ENCODE measurements at places on chromosomes 5 and 9. TPM values are rescaled to one million over a fixed set of nuclear protein-coding genes. Genes with fewer than 3 reads are reported as not detected.
A peak's percentile ranks its signal among the peaks of the same experiment; 100 is the strongest.

CHSY3 gene
- 0.59 TPM for total RNA-seq

DNA sequence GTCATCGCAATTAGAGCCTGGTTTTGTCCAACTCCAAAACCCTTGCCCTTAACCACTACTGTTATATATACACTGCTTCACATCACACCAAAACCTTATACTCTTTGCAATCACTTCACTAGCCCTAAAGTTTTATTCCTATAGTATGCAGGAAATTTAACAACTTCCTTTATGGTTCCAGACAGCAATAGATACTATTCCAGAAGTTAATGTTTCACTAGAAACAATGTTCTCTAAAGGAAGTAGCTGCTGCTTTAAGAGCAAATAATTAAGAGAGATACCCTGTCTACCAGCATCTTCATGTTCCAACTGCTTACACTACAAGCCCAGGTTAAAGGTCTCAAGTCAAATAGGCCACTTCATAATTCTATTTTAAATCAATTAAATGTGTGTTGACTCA is 22.0 kb downstream of the FREM1 start:
- ATAC-seq: no peak

- ATAC-seq: no peak
These were observed 90.3 kb downstream of the DIRAS2 start for GRCh38 chr9:90552317-90552716.

DNA sequence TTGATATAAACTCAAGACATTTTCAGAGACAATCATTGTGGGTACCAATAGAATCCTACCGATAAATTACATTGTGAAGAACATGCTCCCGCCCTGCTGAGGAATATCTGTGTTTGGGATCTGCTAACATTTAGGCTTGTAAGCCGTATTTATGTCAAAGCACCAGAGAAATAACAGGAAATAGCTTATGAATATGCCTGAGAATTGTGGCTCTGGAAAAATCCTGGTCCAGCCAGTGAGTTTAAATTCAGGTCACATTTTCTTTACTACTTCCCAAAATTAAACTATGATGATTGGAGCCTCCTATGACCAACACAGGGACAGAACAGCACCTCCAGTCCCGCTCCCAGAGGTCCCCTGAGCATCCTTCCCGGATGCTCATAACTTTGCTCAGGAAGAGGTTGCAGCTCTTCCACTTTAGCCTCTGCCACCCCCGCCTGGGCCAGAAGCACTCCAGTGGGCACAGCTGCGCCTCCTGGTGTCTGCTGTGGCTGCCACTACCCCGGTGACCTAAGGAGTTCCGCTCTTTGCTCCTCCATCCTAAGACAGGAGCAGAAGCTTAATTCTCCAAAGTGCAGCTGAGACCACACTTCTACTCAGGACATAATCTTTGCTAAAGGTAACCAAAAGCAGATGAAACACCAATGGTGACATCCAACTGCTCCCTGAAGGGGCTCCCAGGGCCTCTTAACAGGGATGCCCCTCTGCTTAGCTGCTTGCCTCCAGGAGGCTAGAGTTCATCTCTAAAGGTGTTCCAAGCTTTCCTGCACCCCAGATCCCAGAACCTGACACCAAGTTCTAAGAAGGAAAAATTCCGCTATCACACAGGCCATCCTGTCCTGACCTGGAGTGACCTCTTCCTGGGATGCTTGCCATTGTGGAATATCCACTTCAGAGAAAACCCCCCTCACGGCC is 58.8 kb downstream of the SLC1A1 start:
- no peak for ATAC-seq

DNA sequence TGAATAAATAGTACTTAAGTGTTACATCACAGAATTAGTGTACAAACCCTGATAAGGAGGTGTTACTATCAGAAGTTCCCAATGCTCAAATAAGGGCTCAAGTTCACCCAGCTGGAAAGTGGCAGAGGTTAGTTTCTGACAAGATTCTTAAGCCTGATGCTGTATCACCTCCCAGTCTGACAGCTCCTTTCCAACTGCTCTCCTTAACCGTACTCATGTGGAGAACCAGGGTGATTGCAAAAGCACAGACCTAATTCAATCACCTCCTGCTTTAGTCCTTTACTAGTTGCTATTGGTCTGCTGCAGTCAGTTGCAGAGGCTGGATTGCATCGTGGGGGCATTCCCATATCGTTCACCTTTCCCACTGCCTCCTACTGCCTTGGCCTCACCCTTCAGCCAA is 100.4 kb upstream of the ZNF618 start:
- no peak for ATAC-seq

DNA sequence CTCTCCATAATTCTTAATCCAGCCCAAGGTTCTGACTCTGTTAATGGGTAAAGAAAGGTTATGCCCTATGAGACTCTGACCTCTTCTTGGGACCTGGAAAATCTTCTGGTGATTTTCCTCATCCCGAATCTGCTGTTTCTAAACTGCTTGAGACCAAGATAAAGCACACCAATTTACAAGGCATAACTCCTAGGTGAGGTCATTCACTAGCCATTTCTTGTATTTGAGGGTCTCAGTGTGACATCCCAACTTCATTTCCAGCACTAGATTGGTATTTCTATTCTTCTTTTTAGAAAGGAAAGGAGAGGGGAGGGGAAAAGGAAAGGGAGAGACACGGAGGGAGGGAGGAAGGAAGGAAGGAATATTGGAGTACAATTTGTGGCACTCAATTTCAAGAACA is 51.6 kb downstream of the SLC1A1 start:
- no peak for ATAC-seq

- ATAC-seq: no peak
These were observed 450.9 kb downstream of the CCDC171 start for GRCh38 chr9:16003785-16004184.

DNA sequence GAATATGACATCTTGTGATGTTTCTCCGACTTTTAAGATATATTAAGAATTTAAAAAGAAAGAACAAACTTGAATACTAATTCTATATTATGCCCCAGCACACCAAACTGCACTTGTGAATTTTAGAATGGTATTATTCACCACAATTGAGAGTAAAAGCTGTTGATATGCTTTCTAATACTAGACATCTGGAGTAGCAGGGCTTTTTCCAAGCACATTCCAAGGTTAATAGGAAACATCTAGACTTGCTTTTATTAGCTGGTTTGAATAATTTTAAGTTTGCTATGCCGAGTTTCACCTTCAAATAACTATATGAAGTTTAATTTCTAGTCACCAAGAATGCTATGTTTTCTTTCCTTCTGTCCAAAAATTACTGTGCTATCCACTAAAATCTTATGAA is 13.5 kb downstream of the NREP start:
- no peak for ATAC-seq

DNA sequence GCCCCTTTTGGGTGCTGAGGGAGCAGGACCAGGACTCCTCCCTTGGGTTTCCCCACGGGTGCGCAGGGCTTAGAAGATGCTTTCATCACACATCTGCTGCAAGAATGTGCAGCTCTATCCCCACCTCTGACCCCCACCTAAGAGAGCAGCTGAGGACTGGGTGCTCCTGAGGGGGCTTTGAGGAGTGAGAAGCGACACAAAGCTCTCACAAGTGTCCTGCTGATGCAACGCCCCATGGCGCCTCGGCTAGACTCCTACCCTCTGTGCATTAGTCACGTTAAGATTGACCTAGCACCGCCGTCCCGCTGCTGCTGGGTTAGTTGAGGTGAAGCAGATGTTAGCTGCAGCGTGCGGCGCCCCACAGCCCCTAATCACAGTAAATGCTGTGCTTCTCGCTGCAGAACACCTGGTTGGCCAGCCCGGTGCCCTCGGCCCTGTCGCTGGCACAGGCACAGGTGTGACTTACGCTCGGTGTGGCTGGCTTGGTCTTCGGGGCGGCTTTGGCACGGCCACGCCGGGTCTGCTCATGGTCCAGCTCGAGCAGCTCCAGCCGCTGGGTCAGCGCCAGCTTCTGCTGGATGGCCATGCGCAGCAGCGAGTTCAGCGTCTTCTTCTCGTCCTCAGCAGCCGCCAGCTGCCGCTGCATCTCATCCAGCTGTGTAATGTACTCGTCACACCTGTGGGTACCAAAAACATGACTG is 45.0 kb upstream of the IPPK start:
- ATAC-seq: no peak

GRCh38 chr5:104186100-104186499 is 623.5 kb upstream of the NUDT12 start:
- peak; percentile 91 for ATAC-seq

- ATAC-seq: no peak
These were observed 187.5 kb upstream of the RORB start for GRCh38 chr9:74309654-74310053.

GRCh38 chr9:86764221-86764624 is 183.1 kb downstream of the GAS1 start:
- ATAC-seq: no peak

DNA sequence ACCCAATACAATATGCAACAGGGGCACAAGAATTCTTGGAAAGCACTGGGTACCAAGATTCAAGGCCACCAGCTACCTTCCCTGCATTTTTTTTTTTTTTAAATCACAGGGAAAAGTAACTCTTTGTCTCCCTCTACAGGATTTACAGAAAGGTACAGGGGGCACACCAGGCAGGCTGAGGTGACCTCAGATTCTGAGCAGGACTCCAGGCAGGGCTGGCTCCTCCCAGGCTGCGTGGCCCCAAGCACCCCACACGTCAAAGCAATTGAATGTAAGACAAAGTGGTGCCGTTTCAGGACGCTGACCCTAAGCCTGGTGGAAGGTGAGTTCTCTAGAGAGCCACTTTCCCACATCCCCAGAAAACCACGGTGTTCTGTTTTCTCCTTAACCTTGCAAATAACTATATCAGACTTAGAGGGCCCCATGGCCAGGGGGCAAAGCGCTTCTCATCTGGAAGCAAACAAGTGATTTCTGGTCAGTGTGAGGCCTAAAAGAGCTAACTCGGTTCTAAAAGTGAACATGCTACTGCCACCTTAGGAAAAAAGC is 222.6 kb downstream of the ROR2 start:
- peak; percentile 95 for ATAC-seq

GRCh38 chr5:128629157-128629556 is 91.1 kb upstream of the FBN2 start:
- ATAC-seq: no peak

DNA sequence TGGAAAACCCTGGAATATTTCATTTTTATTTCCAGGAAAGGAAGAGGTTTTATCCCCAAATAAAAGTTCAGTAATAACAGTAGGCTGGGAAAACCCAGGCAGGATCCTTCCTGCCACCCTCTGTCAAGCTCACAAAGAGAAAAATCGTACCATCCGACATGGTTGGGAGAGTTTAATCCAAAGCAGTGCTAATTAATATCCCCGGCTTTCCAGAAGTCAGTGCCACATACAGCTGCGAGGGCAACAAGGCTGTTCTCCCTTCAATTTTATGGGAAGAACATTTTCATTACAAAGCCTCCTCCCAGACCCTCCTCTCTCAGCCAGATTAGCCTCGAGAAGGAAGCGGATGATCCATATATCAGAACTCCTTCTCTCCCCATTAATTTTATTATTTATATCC is 95.5 kb downstream of the PAX5 start:
- ATAC-seq: no peak

LCN1 gene
- total RNA-seq: not detected

FBP2 gene
- not detected for total RNA-seq

- ATAC-seq: no peak
These were observed 59.6 kb upstream of the CPLANE1 start for GRCh38 chr5:37308793-37309192.

BTNL3 gene
- total RNA-seq: not detected

GRCh38 chr9:108486831-108487230 is 369.0 kb downstream of the ACTL7B start:
- ATAC-seq: no peak

PCDHGA12 gene
- total RNA-seq: 1.6 TPM

DNA sequence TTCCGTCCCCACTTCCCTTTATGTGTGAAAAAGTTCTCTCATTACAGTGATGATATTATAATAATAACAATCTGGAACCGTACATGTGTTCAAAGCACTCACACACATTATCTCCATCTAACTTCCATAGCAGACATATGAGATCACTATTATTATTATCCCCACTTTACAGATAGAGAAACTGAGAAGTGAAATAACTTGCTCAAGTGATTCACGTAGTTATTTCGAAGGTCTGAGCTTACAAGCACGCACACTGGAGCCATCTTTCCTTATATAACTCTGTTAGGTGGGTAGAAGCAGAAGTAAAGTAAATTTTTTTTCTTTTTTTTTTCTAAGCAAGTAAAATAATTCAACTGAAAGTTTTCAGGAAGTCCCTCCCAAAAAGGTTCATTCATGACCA is 62.9 kb upstream of the PTGER4 start:
- ATAC-seq: no peak

DNA sequence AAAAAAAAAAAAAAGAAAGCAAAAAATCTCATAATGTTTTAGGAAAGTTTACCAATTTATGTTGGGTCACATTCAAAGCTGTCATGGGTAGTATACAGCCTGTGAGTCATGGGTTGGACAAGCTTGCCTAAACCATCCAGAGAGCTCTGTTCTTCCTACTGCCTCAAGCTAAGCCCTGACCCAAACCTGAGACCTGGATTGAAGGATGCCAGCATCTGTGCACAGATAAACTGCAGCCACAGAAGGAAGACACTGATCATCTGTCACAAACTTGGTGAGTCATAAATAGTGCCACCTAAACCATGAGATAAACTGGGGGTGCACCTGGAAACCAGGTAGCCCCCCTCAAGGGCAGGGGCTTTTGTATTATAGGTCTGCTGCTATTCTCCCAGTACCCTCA is 31.0 kb downstream of the CSF2 start:
- ATAC-seq: no peak

GPR150 gene
- 0.38 TPM for total RNA-seq

DNA sequence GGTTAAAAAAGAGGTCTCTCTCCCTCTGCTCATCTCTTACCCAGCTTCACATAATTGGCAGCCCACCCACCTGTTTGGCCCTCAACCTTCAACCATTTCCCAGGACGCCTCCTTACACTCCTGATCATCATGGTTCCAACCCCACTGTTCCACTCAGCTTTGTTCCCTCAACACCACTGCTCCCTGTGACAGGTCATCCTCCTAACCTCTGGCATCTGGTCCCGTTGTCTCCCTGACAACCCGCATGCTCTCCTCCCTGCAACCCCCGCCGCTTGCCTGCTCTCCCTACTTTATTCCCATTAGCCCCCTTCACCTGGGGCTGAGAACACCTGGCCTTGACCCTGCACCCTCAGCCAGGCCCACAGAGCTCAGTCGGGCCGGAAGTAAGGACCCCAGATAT is 12.9 kb downstream of the PCDHGC5 start:
- no peak for ATAC-seq

- no peak for ATAC-seq
These were observed 187.8 kb downstream of the MEF2C start for GRCh38 chr5:88695232-88695631.

DNA sequence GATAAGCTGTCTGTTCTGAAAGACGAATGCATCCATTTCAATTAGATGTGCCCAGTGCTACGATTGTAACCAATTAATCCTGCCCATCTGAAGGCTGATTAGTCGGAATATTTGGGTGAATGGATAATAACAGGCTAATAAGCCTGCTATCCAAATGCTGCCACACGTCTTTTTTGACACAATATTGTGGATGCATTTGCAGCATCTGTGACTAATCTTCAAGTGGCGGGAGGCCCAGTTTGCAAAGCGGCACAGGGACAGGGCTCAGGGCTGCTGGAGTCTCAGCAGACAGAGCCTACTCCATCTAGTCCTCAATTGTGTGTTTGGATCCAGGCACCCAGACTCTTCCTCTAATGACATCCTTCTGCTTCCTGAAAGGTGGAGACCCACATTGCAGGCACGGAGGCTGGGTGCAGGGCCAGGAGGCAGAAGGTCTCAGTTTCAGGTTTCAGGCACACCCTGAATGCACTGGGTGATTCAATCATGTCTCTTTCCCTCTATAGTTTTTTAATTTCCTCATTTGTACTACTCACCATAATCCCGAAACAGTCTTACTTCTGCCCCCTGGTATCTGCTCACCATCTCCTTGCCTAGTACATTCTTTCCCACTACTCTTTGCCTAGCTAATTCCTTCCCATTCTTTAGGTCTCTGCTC is 169.6 kb downstream of the ASTN2 start:
- peak; percentile 20 for ATAC-seq

PLCXD3 gene
- 0.43 TPM for total RNA-seq
